ENCODE measurements at places on chromosomes 1 and 21.

GRCh38 chr1:33232716-33233115 lies 23.6 kb upstream of the ZNF362 start:
- DNase-seq = no peak

- DNase-seq = no peak
Observed at GRCh38 chr1:19416921-19417470, 68.3 kb downstream of the CAPZB start.

- no peak for DNase-seq
Observed at GRCh38 chr21:42027822-42028765, 17.9 kb upstream of the ZBTB21 start.

- no peak for DNase-seq
Observed at GRCh38 chr1:204463125-204464060, 31.2 kb downstream of the PIK3C2B start.

DNA sequence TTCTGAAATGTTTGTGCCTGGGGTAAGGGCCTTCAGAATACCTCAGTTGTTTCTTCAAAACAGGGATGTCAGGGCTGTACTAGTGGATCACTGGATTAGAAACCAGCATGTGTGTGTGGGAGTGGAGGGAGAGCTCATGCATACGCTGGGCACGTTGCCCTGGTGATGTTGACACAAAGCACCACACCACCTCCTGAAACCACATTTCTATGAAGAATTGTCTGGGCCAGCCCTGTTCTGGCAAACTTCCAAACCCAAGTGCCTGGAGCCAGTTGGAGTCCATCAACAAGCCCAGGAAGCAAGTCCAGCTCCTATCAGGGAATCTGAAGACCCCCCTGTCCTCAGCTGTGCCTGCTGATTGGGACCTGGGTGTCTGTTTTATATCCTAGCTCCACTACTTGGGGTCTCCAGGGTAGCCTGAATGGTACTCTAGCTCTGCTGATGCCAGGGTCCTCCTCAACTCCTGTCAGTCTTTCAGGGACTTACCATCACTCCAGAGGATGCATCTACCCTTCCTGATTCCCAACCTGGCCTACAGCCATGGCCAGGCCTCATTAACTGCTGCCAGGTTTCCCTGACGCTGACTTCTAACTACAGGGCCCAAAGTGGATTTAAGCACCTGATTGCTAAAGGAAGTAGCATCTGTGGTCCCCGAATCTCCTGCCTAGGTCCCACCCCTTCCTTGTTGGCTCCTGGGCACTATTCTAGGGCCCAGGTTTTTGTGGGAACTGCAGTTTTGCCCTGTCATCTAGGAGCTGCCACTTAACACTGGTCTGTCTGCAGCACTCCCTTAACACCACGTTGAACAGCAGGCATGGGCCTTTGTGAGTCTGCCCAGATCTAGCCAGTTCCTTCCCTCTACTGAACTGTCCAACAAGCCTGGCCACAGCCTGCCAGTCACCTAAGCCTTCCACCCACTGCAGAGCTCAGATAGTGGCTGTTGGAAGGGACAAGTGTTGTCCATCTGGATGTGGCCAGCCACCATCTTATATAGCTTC lies 45.5 kb downstream of the LPAR3 start:
- DNase-seq = peak; percentile 90

DNA sequence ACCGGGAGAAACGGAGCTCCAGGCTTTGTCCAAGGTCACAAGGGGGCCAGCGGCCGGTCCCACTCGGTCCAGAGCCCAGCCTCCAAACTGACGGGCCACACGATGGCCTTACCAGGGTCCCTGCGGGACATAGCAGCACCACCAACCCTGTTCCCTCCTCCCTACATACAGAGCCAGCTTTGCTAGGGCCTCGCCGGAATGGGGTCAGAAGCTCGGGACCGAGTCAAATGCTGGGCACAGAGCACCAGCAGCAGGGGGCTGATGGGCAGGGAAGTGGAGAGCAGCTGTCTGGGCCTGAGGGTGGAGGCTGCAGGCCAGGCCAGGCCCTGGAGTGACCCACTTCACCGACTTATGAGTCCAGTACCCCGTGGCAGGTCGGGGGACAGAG lies 14.9 kb upstream of the TTC39A start:
- no peak for DNase-seq

Measured in SHP77 (cell line).